ENCODE measurements at places on chromosomes 7 and 10. TPM values are rescaled to one million over a fixed set of nuclear protein-coding genes. Genes with fewer than 3 reads are reported as not detected.

CYP26C1 gene
- total RNA-seq: 0.38 TPM

DNA sequence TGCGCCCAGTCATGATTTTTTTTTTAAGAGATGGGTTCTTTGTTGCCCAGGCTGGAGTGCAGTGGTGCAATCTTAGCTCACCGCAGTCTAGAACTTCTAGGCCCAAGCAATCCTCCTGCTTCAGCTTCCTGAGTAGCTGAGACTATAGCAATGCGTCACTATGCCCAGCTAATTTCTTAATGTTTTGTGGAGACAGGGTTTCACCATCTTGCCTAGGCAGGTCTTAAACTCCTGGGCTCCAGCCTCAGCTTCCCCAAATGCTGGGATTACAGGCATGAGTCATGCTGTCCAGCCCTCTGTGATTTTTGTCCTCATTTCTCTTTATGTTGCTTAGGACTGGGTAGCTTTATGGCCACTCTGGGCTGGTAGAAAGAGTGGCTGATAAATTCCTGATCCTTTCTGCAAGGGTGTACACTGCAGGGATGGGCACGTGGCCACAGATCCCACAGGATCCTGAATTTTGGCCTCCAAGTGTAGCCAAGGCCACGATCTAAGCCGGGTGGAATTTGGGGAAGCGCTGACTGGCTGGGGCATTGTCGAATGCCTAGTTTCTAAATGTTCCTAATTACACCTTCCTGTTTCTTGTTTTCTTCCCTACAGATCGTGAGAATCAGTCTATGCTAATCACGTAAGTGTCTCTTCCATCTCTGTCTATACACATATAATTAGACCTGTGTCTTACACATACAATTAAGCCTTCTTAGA, 24.1 kb upstream of the MYH16 start:
- no peak for DNase-seq
- H3K27me3 ChIP-seq: no peaks in the 10 kb centered on the region
- H3K36me3 ChIP-seq: no peaks in the 10 kb centered on the region
- no peaks in the 10 kb centered on the region for H3K4me1 ChIP-seq
- no peak overlapping the region for H3K27ac ChIP-seq

TFPI2 gene
- total RNA-seq: not detected

AGAP4 gene
- total RNA-seq: 20.9 TPM

- peak overlapping the region; percentile 95 for H3K4me3 ChIP-seq
- DNase-seq: no peak
- peaks cover 31% of the 10 kb centered on the region for H3K4me1 ChIP-seq
- H3K36me3 ChIP-seq: no peaks in the 10 kb centered on the region
- no peaks in the 10 kb centered on the region for H3K27me3 ChIP-seq
- peak overlapping the region; percentile 94 for H3K27ac ChIP-seq
Measured at GRCh38 chr7:4774658-4775249, 669 bp upstream of the AP5Z1 start.

GRCh38 chr10:104130041-104130440, 8.1 kb downstream of the SFR1 start:
- H3K27me3 ChIP-seq: no peaks in the 10 kb centered on the region
- no peaks in the 10 kb centered on the region for H3K36me3 ChIP-seq
- H3K27ac ChIP-seq: no peak overlapping the region

DNA sequence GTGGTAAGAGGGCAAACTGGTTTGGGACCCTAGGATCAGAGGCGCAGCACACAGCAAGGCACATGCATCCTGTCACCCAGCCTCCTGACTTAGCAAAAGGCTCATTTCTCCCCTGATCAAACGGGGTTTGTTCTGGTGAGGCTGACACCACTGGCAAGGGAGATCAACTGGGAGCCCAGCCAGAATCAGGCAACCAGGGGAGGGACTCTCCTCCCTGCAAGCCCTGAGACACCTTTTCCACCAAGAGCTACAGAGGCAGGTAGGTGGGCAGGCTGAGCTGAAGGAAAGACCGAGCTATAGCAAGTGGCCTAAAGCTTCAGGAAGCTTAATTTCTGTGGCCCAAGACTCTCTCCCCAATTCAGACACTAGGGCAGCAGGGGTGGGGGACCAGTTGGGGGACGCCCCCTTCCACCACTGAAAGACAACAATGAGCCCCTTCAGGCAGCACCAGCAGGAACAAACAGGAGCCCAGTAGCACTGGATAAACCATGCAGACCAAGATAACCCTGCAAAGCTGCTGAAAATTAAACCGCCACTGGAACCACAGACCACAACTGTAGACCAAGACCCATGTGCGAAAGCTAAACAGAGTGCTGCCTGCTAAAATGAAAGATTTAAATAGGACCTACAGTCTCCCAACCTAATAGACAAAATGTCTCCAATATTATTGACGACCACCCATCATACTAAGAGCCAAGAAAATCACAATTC, 27.1 kb upstream of the SAR1A start:
- H3K27me3 ChIP-seq: no peaks in the 10 kb centered on the region
- H3K4me3 ChIP-seq: no peak overlapping the region
- H3K27ac ChIP-seq: no peak overlapping the region
- H3K4me1 ChIP-seq: no peaks in the 10 kb centered on the region
- peaks cover 14% of the 10 kb centered on the region for H3K36me3 ChIP-seq
- no peak for DNase-seq

FOXI2 gene
- total RNA-seq: not detected

GRCh38 chr10:66637273-66638036, 288.4 kb upstream of the LRRTM3 start:
- DNase-seq: no peak
- no peak overlapping the region for H3K27ac ChIP-seq
- no peak overlapping the region for H3K4me3 ChIP-seq

- no peak overlapping the region for H3K27ac ChIP-seq
- H3K4me1 ChIP-seq: no peaks in the 10 kb centered on the region
- no peak overlapping the region for H3K4me3 ChIP-seq
- no peaks in the 10 kb centered on the region for H3K27me3 ChIP-seq
- H3K36me3 ChIP-seq: peaks cover 10% of the 10 kb centered on the region
Measured at GRCh38 chr10:97759158-97759887, 12.5 kb downstream of the SFRP5 start.

DNA sequence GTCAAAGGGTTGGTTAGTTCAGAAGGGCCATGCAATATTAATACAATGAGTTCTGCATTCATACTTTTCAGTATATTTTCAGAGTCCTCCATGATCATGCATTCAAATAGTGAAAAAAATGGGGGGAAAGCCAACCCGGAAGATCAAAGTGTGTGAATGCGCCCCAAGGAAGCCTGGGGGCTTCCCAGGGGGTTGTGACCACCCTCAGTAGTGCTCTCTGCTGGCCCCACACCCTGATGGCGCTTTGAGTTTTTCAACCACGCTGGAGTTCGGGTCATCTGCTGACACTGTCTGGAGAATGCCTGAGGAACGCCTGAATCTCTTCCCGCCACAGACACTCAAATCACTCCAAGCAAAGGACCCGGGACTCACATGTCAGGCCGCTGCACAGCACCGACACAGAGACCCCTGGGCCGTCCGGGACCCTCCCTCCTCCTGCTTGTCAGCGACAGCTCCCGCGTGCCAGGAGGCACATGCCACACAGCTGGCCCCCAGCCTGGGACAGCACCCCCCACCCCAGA, 1.0 kb downstream of the TNS3 start:
- no peak overlapping the region for H3K4me3 ChIP-seq
- DNase-seq: no peak
- H3K27me3 ChIP-seq: no peaks in the 10 kb centered on the region
- H3K4me1 ChIP-seq: no peaks in the 10 kb centered on the region
- H3K27ac ChIP-seq: no peak overlapping the region

DNA sequence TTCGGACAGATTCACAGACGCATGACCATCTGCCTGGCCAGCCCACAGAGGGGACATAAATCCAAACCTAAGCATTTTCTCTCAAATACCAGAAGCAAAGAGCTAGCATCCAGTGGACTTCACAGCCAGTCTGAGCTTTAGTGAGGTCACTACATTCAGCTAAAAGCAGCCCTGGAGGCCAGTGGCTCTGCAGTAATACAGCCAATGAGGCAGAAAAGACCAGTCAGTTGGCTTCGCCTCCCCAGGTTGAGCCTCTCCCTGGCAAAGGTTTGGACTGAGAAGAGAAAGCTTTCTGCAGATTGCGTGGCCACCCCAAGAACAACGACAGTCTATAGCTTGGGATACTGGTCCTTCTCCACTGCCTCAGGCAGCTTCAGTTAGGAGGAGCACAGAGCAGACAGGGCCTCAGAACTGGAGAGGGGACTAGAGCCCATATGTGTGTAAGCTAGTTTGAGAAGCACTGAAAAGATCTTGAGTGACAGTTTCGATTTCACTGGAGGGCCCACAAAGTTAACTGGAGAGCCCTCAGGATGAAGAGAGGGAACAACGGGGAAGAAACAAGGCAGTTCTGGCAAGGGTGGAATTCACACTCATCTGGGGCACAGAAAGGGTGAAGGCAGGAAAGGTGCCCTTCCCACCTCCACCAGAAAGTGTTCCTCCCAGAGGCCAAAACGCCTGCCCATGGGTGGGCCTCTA, 3.8 kb downstream of the WDR91 start:
- no peak overlapping the region for H3K4me3 ChIP-seq
- H3K27me3 ChIP-seq: no peaks in the 10 kb centered on the region
- H3K27ac ChIP-seq: no peak overlapping the region
- peaks cover 11% of the 10 kb centered on the region for H3K36me3 ChIP-seq
- H3K4me1 ChIP-seq: peaks cover 5% of the 10 kb centered on the region

GRCh38 chr10:13346283-13347042, 1.6 kb downstream of the SEPHS1 start:
- no peaks in the 10 kb centered on the region for H3K27me3 ChIP-seq
- peaks cover 10% of the 10 kb centered on the region for H3K4me1 ChIP-seq
- no peaks in the 10 kb centered on the region for H3K36me3 ChIP-seq
- peak overlapping the region; percentile 57 for H3K4me3 ChIP-seq
- DNase-seq: no peak

ICA1 gene
- 3.3 TPM for total RNA-seq

DNA sequence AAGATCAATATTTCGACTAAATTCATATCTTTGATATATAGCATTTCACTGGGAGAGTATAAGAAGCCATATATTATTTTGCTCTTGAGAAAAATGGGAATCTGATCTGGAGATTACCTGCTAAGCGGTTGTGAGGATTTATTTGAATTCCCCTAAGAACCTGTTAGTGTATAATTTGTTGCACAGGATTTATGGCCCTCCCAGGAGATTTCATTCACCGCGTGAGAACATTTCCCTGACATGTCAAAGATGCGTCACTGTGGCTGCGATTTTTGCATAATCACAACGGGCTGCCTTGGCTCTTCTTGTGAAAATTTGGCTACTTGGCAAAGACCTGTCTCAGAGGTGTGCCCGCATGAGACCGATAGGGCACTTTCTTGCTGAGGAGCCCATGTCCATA, 184.7 kb upstream of the PFKP start:
- no peaks in the 10 kb centered on the region for H3K36me3 ChIP-seq
- no peak overlapping the region for H3K4me3 ChIP-seq
- no peaks in the 10 kb centered on the region for H3K27me3 ChIP-seq
- no peaks in the 10 kb centered on the region for H3K4me1 ChIP-seq
- H3K27ac ChIP-seq: no peak overlapping the region

FBXL13 gene
- total RNA-seq: 1.5 TPM

PGAM2 gene
- total RNA-seq: 1.6 TPM

STOX1 gene
- 1.0 TPM for total RNA-seq

LBX1 gene
- total RNA-seq: not detected

- H3K4me1 ChIP-seq: no peaks in the 10 kb centered on the region
- no peak overlapping the region for H3K27ac ChIP-seq
- H3K36me3 ChIP-seq: no peaks in the 10 kb centered on the region
- H3K4me3 ChIP-seq: no peak overlapping the region
- no peaks in the 10 kb centered on the region for H3K27me3 ChIP-seq
Measured at GRCh38 chr7:42574685-42575084, 337.2 kb downstream of the C7orf25 start.

MRM2 gene
- total RNA-seq: 20.0 TPM

BLNK gene
- 6.5 TPM for total RNA-seq

NXPH1 gene
- total RNA-seq: not detected

- H3K36me3 ChIP-seq: no peaks in the 10 kb centered on the region
- H3K27ac ChIP-seq: no peak within 1 kb of the TSS
- no peaks in the 10 kb centered on the region for H3K27me3 ChIP-seq
- DNase-seq: no peak
- no peak within 1 kb of the TSS for H3K4me3 ChIP-seq
Measured at GRCh38 chr10:59709395-59710125, at the start of gene SLC16A9. Gene SLC16A9 (minus strand): TSS chr10:59709850. CDS start chr10:59684291, 25,559 bp downstream.

DNA sequence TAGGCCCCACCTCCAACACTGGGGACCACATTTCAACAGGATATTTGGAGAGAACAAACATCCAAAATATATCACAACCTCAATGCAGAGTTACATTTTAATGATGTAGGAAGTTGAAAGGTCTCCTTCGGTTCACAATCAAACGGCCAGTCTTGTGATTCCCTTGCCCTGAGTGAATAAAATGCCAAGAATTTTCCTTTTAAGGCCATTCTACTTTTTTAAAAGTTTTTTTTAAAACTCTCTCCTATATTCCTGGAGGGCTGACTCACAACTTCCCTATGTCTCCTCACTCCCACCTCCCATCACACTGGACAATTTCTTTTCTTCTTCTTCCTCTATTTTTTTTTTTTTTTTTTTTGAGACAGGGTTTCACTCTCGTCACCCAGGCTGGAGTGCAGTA, 693.6 kb upstream of the AUTS2 start:
- DNase-seq: no peak
- no peak overlapping the region for H3K27ac ChIP-seq
- H3K4me3 ChIP-seq: no peak overlapping the region
- H3K27me3 ChIP-seq: no peaks in the 10 kb centered on the region

- no peak overlapping the region for H3K27ac ChIP-seq
- H3K27me3 ChIP-seq: no peaks in the 10 kb centered on the region
- H3K4me1 ChIP-seq: no peaks in the 10 kb centered on the region
Measured at GRCh38 chr7:94605031-94605430, 50.9 kb downstream of the SGCE start.

GRCh38 chr7:157009778-157010587, 480 bp downstream of the MNX1 start:
- H3K36me3 ChIP-seq: no peaks in the 10 kb centered on the region
- H3K4me3 ChIP-seq: peak overlapping the region; percentile 17
- no peaks in the 10 kb centered on the region for H3K4me1 ChIP-seq
- no peak overlapping the region for H3K27ac ChIP-seq
- no peak for DNase-seq
- H3K27me3 ChIP-seq: peaks cover 19% of the 10 kb centered on the region

DNA sequence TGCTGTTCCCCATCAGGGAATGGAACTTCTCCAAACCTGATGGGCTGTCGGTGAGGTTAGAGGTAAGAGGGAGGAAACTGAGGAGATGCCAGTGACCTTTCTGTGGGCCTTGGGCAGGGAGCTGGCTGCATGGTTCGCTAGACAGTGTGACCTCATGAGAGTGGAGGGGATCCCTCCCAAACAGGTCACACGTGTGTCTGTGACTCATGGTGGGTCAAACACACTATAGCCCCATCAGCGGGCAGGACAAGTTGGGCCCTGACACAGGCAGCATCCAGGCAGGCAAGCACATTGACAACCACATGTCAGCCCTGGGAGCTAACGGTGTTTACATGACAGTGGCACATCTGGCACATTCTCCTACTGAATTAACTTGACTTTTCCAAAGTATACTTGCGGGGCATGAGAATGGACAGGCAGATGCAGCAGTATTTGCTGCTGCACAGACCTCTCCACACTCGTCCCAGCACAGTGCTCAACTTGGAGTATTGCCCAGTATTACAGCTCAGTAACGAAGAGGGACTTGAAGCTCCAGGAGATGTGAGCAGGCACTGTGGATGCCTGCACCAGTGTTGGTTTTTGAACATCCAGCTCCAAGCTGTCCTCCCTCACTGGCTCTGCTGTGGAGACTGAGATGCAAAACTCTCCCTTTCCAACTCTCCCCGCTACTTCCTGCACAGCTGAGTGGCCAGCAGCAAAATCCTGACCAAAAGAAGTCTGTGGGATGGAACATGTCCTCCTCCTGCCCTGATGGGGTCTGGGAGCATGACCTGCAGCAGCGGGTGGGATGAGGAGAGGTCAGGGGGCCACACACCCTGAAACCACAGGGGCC, 199.6 kb downstream of the WDR37 start:
- H3K27ac ChIP-seq: no peak overlapping the region
- no peak for DNase-seq
- no peak overlapping the region for H3K4me3 ChIP-seq
- H3K27me3 ChIP-seq: peaks cover 15% of the 10 kb centered on the region

All from naive thymus-derived CD4-positive, alpha-beta T cell (primary cell).